Left renal pelvis (tissue), 4 donors: ENCODE measurements at places on chromosomes 3 and 15. TPM values are rescaled to one million over a fixed set of nuclear protein-coding genes. Genes with fewer than 3 reads are reported as not detected.

Gene CCK
- polyA plus RNA-seq: 2.0 TPM

Gene ESYT3
- 1.4 TPM for polyA plus RNA-seq

Gene FAM3D
- 0.73 TPM for polyA plus RNA-seq

- peak; percentile 86 for DNase-seq
These were observed 44.5 kb downstream of the NOX5 start for GRCh38 chr15:69058830-69059556.

- no peak for DNase-seq
These were observed 16.9 kb downstream of the TKT start for GRCh38 chr3:53238886-53239285.

DNA sequence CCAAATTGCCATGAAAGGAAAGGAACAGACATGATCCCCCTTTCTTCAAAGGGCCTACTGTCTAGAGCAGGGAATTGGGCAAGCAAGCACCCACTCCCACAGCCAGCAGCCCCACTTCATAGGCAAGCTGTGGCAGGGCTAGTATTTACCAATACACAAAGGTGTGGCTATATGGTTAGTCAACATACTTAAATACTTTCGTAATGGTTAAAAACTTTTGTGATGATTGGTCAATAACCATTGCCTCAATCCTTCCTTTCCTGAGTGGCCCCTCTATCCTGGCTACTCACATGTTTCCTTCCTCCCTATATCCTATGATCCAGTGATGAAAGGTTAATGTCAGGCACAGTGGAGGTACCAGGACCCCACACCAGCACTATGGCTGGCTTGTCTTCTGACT, 30.1 kb upstream of the ARL8B start:
- DNase-seq: no peak

GRCh38 chr3:168191856-168192255, 96.1 kb upstream of the GOLIM4 start:
- no peak for DNase-seq

DNA sequence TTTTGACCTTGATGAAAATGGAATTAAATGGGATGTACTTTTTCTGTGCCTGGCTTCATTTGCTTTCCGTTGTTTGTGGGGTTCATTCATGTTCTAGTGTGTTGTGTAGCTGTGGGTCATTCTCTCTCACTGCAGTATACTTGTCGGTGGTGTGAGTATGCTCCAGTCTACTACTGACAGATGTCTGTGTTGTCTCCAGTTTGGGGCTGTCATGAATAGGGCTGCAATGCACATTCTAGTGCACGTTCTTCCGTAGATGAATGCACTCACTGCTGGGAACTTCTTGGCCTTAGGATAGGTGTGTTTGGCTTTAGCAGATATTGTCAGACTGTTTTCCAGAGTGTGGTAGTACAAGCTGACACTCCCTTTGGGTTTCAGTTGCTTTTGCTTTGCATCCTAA, 1.7 kb upstream of the SLC6A20 start:
- no peak for DNase-seq

GRCh38 chr15:38028869-38029268, 94.4 kb downstream of the TMCO5A start:
- no peak for DNase-seq

DNA sequence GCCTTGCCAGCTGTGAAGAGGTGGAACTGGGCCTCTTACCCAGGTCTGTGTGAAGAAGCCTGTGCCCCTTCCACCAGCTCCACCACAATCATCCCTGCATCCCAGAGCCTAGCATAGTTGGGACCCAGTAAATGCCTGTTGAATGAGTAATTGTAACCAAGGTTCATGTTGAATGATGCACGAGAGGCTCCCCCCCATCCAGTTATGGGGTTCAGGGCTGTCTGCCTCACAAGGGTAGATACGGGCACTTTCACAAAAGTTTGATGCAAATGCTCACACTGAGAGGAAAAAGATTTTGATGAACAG, 29.5 kb upstream of the TSEN2 start:
- no peak for DNase-seq

DNA sequence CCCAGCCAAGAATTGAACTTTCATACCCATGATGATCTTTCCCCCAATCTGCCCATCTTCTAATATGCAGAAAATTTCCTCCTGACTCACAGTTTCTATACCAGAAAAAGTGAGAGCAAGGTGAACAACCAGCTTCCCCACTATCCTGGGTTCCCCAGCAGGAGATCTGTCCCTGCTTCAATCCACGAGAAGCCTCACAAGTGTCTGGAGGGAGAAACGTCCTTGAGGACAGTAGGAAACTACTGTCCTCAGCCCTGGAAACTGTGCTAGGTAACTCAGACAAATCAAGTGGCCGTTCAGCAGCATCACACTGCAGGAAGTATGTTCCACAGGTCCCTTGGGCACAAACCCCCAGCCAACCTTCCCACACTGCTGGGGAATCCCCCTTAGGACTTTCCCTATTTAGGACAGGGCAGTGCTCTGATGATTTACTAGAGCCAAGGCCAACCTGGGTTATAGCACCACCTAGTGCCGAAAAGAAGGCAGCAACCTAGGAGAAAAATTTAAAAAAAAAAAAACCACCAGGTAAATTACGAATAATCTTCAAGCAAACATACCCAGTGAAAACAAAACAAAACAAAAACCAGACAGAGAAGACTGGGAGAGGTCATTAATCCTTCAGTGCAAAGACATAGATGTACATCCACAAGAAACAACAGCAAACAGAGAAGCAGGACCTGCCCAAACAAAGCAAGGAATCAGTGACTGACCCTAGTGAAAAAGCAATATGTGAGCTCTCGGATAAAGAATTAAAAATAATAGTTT, 36.0 kb downstream of the MORC1 start:
- no peak for DNase-seq

DNA sequence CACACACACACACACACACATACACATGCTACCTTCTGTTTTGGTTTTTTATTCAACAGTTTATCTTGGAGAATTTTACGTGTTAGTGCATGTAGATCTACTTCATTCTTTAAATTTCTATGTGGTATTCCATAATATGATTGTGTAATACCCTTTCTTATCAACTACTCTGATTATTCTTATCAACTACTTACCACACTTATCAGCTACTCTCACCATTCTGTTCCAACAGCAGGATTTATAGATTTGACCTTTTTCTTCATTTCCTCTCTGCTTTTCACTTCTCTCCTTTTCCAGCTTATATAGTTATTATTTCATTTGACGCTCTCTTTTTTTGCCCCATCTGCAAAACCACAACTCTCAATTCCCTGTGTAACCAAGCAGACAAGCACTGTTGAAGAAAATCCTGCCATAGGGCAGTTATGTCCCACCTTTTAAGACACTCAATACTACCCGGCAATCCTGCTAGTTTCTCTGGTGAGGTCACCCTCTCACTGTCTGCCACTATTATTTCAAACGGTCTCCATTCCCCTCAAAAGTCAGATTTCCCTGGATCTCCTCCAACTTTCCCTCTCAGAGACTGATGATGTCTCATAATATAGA, 56.9 kb upstream of the SATB1 start:
- no peak for DNase-seq

DNA sequence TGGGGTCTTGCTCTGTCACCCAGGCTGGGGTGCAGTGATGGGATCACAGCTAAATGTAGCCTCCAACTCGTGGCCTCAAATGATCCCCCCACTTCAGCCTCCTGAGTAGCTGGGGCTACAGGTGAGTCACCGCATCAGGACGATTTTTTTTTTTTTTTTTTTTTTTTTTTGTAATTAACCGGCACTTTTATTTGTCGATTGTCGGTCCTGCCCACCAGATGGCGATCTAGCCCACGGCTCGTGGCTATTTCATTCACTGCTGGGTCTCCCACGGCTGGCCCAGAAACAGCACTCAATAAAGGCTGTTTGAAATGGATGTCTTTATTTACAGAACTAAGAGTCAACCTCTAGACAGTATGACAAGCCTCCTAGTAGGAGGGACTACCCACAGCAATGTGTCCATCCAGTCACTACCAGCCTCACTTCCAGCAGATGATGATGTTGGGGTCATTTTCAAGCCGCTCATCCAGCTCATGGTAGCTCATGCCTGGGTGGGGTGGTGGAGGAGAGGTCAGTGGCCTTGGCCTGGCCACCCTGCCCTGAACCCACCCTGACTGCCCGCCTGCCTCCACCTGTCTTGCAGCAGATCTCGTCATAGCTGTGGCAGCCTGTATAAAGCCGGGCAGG, 1.8 kb upstream of the ZMYND10 start:
- DNase-seq: no peak

- DNase-seq: no peak
These were observed 4.8 kb upstream of the RTP3 start for GRCh38 chr3:46492890-46493547.

- DNase-seq: peak; percentile 41
These were observed 97.2 kb downstream of the TBC1D5 start for GRCh38 chr3:17645074-17645698.

- DNase-seq: no peak
These were observed 25.7 kb upstream of the OCA2 start for GRCh38 chr15:28124841-28125240.
